Endothelial cell (in vitro differentiated cells): ENCODE measurements at places on chromosomes 4 and X. TPM values are rescaled to one million over a fixed set of nuclear protein-coding genes. Genes with fewer than 3 reads are reported as not detected.

DNA sequence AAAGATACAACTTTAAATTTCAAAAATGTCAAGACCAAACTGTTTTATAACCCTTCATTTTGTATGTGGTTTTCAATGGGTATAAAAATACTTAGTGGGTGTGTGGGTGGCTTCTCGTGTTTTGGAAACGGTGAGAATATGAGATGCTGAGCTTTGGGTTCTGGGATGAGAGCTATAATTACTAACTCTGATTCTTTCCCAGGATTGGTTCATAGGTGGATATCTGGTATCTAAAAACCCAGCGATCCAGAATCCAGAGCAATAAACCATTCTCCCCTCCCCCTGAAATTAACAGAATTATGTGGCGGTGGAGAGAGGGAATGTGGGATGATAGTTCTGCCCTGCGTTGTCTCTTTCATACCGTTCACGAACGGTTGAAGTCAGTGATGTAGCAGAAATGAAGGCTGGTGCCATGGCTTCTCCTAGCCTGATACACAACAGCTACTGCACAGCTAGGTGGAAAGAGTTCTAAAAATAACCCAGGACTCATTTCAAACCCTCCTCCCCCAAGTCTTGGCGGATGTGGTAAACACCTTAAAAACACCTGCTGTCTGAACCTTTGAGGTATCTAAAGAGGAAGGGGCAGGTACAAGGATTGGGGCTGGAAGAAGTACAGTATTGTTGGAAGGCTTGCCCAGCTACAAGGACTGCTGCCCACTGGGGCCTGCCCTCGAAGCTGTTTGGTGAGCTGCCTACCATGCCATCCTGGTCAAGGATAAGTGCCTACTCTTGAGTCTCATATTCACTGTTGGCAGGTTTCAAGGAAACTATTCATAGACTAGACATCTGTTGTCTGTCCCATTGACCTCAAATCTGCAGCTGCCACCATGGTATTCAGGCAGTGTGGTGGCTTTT lies 44.5 kb downstream of the SEPTIN11 start:
- H3K4me3 ChIP-seq, result no peak overlapping the region
- DNase-seq, result no peak
- no peak overlapping the region for H3K27ac ChIP-seq
- H3K4me1 ChIP-seq, result peaks cover 58% of the 10 kb centered on the region

- DNase-seq, result no peak
- no peaks in the 10 kb centered on the region for H3K36me3 ChIP-seq
- H3K4me3 ChIP-seq, result no peak overlapping the region
These were observed 23.8 kb upstream of the RAPGEF2 start for GRCh38 chr4:159079074-159079473.

- H3K4me3 ChIP-seq, result no peak overlapping the region
- no peaks in the 10 kb centered on the region for H3K36me3 ChIP-seq
- no peaks in the 10 kb centered on the region for H3K27me3 ChIP-seq
- no peak overlapping the region for H3K27ac ChIP-seq
- H3K4me1 ChIP-seq, result no peaks in the 10 kb centered on the region
- DNase-seq, result no peak
These were observed 1144.1 kb upstream of the IGFBP7 start for GRCh38 chr4:58254291-58254690.

DNA sequence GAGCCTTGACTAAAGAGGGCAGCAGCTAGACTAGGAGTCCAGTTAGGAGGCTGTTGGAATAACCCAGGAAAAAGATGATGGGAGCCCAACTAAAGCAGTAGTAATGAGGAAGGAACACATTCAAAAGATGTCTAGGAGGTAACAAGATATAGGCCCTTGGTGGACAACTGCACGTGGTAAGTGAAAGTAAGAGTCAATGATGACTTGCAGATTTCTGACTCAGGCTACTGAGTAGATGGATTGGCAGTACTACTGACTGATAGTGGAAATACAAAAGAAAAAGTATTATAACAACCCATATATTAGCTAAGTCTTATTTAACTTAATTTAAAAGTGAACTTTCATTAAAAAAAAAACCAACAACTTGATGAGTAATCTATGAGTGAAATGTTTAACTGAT lies 74.0 kb downstream of the PAK3 start:
- H3K4me3 ChIP-seq, result no peak overlapping the region
- H3K36me3 ChIP-seq, result no peaks in the 10 kb centered on the region
- no peak for DNase-seq
- H3K27me3 ChIP-seq, result peaks cover 3% of the 10 kb centered on the region

- no peak overlapping the region for H3K27ac ChIP-seq
- no peak overlapping the region for H3K4me3 ChIP-seq
- no peaks in the 10 kb centered on the region for H3K4me1 ChIP-seq
- DNase-seq, result no peak
- no peaks in the 10 kb centered on the region for H3K36me3 ChIP-seq
- peaks cover 2% of the 10 kb centered on the region for H3K27me3 ChIP-seq
These were observed 99.5 kb downstream of the SORBS2 start for GRCh38 chr4:185712350-185713024.

DNA sequence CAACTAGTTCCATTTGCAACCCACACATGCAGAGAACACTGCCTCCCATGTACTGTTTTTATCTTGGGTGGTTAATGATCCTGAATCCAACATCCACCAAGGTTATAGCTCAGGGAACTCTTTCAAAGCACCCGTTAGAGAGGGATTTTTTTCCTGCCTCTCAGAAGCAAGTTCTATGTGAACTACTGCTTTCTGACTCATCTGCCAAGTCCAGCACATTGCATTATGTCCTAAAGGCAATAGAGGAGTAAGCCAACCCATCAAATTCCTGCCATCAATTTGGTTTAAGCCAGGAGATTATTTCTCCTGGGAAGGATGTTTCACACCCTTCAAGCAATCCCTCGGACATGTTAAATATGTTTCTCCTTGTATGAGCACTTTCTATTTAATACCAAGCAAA lies 334.5 kb downstream of the GASK1B start:
- H3K27ac ChIP-seq, result no peak overlapping the region
- H3K36me3 ChIP-seq, result no peaks in the 10 kb centered on the region
- H3K4me1 ChIP-seq, result no peaks in the 10 kb centered on the region
- H3K27me3 ChIP-seq, result peaks cover 1% of the 10 kb centered on the region

GRCh38 chr4:172050911-172051310 lies 237.7 kb downstream of the GALNTL6 start:
- no peak overlapping the region for H3K4me3 ChIP-seq
- no peaks in the 10 kb centered on the region for H3K36me3 ChIP-seq
- no peak for DNase-seq
- peaks cover 4% of the 10 kb centered on the region for H3K4me1 ChIP-seq

DNA sequence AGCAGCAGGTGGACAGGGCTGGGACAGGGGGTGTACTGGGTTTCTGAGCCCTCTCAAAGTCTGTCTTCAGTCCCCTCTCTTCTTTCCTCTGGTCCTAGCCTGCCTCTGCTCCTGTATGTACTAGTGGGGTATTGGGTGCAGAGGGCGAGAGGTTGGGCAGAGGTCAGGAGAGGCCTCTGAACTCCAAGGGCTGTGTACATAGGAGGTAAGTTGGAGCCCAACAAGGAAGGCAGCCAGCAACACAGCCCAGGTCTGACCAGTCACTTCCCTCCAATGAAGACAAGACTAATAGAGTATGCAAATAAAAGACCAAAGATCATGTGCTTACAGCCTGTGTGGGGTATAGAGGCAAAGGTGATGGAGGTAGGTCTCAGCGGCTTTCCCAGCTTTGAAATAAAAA lies at the start of gene PFKFB1:
Gene PFKFB1, minus strand, starts transcription at position 90 of the 400 bp plus-strand sequence. CDS start 181 bp downstream, outside the sequence.
- no peaks in the 10 kb centered on the region for H3K27me3 ChIP-seq
- H3K27ac ChIP-seq, result no peak within 1 kb of the TSS

DNA sequence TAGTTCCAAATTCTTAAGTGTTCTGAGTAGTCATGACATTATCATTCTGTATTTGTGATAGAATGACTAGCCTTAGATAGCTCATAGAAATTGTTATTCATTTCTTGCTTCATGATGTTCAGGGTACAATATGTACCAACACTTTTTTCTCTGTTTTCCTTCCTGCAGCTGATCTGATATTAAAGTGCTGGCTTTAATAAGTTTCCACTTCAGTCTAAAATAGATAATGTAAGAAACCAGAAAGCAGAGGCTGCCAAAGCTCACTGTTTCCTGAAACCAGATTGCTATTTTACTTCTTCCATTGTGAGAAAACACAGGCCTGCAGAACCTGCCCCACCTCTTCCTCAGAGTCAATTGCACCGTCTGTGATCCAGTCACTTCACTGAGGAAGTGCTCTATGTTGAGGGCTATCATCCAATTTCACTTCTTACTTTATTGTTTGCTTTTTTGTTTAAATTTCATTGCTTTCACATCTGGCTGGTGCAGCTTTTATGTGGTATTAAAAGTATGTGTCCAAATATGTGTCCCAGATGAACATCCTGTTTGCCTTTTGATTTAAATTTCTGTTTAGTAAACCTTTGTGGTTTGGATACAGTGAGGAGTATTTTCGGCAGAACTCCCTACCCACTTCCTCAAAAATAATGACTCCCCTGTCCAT lies 652.1 kb downstream of the ANKRD50 start:
- peaks cover 19% of the 10 kb centered on the region for H3K4me1 ChIP-seq
- no peaks in the 10 kb centered on the region for H3K27me3 ChIP-seq
- no peak for DNase-seq

The APBB2 gene
- 103 TPM for total RNA-seq

The ETDB gene
- total RNA-seq, result not detected

The RPS6KA6 gene
- 7.4 TPM for total RNA-seq

The MORC4 gene
- 4.5 TPM for total RNA-seq
